ENCODE measurements at places on chromosomes 2 and 18.

DNA sequence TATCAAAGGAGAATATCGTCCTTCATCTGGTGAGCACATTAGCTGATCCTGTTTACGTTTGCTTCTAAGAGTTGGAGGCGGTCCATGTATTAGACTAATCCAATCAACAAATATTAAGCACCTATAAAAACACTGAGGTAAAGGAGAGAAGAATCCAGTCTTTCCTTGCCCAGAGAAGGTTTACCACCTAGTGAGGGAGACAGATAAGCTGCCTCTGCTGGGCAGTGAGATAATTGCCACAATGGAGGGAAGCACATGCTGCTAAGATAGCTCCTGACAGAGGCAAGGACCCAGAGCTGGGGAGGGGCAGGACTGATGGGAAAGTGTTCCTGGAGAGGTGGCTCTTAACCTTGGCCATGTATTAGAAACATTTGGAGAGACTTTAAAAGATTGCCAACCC, 36.7 kb upstream of the ST8SIA5 start:
- no peak for DNase-seq

DNA sequence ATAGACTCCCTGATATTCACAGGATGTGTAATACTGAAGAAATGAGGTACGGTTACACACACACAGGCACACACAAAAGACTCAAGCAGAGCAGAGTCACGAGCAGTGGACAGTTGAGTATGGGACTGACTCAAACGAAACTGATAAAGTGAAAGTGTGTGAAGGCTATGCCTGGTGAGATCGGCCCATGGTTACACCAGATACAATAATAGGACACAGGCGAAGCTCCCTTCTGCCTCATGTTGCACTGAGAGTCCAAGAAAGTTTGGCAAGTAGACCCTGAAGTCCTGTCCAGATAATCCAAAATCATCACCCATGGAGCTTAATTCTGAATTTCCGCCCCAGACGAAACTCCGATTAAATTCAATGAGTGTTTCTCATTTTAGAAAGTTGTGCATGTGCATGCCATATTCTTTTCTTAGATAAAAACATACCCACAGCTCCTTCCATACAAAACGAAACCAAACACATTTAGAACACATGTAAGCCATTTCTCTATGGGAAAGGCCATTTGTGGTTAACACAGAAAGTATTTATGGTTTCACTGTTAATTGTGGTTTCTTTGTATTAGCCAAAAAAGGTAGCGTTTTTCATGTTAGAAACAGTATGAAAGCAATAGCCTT, 567.6 kb downstream of the PLCL1 start:
- no peak for DNase-seq

DNA sequence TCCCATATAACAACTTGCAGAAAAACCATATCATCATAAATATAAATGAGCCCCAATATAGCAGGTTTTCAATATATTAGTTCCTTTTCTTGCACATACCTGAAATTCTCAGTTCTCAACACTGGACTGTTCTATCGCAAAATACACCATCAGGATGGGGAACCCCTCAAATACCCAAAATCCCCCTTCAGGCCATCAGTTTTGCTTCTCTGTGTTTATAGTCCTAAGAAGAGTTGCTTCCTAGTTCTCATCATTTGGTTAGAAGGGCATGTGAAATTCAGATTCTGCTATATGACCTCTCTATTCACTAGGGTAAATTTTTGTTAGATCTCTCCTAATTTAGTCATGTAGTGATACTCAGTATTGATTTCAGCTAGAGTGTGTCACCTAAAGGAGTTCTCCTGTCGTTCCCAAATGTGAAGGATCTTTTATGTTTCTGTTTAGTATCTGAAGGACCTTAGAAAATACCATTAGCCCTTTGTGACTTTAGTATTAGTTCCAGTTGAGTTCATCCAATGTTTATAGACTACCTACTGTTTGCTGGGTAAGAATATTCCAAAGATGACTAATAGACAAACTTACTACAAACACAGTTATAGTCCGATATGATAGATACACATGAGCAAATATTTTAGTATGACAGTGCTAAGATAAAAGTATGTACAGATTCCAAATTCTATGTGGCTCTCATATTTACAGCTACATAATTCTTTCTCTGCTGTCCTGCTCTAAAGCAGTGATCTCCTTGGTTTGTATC, 115.8 kb downstream of the TTC27 start:
- DNase-seq: no peak

DNA sequence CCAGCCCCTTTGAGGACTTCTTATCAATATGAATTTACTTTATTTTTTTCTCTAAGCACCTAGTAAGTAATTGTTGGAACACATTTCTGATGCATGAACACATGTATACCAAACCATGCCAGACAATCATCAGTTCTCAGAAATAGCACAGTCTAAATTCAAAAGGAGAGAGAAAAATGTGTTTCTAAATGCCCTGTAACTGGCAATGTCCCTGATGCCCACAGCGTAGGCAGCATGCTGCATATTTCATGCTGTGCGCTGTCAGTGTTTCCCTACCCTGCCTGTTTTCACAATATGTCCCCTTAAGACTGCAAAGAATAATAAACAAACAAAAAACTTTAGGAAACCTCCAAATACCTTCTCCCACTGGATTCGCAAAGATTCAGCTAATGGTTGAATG, 881.0 kb upstream of the CHAC2 start:
- no peak for DNase-seq

DNA sequence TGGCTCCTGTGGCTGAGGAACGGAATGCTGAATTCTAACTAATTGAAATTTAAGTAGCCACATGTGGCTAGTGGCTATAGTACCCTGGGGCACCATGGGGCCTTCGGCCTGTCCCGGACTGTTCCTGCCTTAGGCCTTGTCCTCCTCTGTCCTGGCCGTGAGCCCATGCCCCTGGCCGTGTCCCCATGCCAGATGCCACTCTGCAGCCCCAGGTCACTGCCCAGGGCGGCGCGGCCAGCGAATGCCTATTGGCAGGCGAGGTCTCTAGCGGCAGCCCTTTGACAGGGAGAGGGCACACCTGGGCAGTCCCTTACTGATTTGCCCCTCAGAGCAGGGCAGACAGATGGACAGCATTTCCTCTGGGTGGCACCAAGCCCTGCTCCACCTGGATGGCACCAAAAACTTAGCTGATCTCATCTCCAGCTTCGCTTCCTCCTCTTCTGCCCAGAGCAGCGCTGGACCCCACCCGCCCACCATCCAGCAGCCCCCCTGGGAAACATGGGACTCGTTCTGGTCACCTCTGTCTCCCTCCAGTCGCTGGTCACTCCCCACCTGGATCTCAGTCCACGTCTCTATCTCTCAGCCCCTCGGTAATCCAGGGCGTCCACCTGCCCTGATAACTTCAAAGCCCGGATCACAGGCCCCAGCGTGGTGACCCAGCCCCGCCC, 1.1 kb upstream of the DGKD start:
- DNase-seq: no peak

- DNase-seq: peak; percentile 73
Measured at GRCh38 chr2:68121873-68122679, 35.6 kb upstream of the PNO1 start.

- DNase-seq: no peak
Measured at GRCh38 chr2:239752951-239753350, 272.2 kb downstream of the NDUFA10 start.

GRCh38 chr18:2625217-2625616, 30.3 kb upstream of the SMCHD1 start:
- no peak for DNase-seq

GRCh38 chr2:60958361-60958760, 59.2 kb upstream of the PEX13 start:
- no peak for DNase-seq

- no peak for DNase-seq
Measured at GRCh38 chr18:6561420-6561861, 146.7 kb upstream of the L3MBTL4 start.

DNA sequence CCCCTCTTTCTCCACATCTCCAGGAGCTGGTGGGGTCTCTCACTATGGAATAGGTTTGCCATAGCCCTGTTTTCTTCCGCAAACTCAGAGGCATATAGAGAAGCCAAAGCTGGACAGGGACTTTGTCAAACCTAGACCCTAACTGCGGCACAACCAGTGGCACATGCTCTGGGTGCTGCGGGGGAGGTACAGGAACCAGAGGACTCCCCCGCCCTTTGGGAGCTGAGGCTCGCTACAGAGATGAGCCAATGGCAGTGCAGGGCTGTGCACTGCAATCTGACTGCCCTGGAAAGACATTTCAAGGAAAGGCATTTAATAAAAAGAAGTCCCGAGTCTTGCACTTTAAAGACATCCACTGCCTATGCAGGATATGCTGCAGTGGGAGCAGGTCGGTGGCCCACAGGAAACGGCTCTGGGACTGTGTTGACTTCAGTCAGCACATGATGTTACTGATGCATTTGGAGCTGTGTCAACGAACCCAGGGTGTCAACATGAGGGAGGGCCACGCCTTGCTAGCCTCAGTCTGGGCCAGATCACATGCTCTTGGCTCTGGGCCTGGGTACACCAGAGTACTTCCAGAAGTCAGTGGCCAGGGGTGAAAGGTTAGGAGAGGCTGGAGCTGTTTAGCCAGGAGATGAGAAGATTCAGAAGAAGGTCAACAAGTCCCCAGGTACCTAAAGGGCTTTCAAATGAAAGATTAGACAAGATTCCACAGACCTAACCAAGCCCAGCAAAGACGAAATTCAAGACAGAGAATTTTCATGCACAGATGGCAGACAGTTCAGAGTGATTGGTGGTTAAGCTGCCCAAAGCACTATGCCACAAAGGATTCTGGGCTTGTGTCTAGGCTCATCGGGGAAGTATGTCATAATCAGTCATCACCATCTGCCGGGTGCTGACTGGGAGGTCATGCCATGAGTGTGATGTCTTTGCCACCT, 8.2 kb downstream of the SLC35F6 start:
- DNase-seq: no peak

DNA sequence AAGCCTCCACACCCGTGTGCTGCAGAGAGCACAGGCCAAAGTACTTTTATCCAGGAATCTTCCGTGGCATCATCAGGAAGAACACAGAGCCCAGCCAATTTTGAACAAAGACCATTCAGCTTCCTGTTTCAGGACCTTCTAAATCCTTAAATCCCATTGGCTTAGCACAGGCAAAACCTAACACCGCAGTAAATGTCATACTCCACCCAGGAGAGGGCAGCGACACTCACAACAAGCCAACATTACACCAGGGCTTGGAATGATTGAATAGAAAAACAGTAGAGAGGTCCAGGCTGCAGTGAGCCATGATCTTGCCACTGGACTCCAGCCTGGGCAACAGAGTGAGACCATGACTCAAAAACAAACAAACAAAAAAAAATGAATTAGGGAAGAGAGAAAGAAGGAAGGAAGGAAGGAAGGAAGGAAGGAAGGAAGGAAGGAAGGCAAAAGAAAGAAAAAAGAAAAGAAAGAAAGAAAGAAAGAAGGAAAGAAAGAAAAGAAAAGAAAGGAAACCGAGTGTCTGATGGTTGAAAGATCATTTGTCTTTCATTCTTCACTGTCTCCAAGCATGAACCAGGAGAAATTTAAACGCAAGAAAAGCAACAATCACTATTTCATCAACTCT, 144.6 kb upstream of the SATB2 start:
- no peak for DNase-seq

- DNase-seq: no peak
Measured at GRCh38 chr2:136045344-136045743, 59.9 kb upstream of the DARS1 start.

DNA sequence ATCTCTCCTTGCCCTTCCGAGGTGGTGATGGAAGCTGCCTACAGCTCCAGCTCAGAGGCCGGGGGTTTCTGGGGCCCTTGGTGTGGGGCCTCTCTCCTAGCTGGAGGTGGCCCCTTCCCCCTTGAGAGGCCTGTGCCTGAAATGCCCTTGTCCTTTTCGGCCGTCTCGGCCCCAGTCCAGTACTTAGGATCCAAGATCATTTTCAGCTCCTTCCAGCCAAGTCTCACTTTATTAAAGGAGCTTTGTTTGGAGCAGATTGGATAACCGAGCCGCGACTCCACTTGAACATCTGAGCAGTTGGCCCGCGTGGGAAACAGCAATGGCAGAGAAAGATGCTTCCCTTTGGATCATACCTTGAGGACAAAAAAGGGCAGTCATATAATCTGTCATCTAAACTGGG, 125.0 kb downstream of the NEDD4L start:
- no peak for DNase-seq

GRCh38 chr2:232126301-232127099, 165.0 kb downstream of the DIS3L2 start:
- no peak for DNase-seq

- DNase-seq: no peak
Measured at GRCh38 chr2:55511508-55512124, 7.9 kb upstream of the CFAP36 start.

DNA sequence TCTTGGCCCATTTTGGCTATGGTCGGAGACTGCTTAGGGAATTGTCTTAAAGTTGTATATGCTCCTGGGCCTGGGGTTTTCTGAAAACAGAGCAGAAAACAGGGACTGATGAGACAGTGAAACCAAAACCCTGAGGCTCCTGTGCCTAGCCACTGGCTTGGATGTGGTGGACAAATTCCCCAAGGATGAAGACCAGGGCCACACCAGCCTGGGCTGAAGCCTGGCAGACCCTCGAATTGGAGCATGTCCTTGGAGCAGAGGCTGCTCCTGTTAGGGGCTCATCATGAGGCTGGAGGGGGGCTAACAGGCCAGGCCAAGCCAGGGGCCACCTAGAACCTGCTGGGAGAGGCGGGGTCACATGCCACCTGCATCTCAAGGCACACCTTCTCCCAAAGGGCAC, 68.1 kb downstream of the STPG4 start:
- DNase-seq: no peak

DNA sequence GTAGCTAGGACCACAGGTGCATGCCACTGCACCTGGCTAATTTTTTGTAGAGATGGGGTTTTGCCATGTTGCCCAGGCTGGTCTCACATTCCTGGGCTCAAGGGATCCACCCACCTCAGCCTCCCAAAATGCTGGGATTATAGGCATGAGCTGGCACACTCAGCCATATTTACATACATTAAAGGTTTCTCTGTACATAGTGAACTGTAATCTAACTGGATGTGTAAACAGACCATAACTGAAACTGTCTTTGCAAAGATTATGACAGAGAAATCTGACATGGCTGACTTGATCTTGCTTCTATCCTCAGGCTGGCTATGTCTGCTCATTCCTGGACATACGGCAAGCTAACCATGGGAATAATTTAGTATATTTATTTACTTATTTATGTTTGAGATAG, 139.2 kb upstream of the XPO1 start:
- DNase-seq: no peak
